ENCODE measurements at places on chromosomes 1 and 21.

DNA sequence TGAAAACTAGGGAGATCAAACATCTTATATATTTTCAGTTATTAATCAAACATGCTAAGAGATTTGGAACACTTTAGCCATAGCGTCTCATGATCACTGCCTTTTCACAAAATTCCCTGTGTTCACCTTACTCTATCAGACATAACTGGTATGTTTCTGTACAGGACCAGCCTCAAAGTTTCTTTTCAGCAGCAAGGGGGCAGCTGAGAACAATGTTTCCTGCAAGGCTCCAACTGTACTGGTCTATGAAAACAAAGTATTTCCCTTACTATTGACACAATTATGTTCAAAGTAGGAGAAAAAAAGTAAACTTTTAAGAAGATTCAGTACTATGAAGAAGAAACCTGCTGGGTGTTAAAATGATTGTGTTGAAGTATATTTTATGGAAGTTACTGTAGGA, 98.5 kb downstream of the ATF6 start:
- DNase-seq: no peak

GRCh38 chr1:63593886-63594605, 835 bp downstream of the PGM1 start:
- no peak for DNase-seq

DNA sequence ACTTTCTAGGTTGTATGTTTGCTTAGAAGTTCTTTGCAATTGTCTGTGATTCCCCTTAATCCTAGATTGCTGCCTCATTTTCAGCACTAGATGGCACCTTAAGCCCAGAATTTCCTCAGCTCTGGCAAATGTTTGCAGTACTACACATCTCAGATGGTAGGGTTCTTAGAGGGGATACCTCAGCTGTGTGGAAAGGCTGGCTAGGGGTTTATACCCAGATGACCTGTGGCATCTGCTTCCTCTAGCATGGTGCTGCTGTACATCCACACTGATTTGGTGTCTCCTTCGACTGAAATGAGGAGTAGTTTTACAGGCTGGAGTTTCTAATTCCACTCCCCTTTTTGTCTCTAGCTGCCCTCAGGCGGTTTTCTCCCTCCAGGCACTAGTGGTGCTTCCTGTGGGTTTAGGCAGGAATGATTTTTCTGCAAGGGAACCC, 23.5 kb downstream of the ASB17 start:
- peak; percentile 31 for DNase-seq

GRCh38 chr21:42974832-42975820, 764 bp downstream of the PKNOX1 start:
- peak; percentile 94 for DNase-seq

DNA sequence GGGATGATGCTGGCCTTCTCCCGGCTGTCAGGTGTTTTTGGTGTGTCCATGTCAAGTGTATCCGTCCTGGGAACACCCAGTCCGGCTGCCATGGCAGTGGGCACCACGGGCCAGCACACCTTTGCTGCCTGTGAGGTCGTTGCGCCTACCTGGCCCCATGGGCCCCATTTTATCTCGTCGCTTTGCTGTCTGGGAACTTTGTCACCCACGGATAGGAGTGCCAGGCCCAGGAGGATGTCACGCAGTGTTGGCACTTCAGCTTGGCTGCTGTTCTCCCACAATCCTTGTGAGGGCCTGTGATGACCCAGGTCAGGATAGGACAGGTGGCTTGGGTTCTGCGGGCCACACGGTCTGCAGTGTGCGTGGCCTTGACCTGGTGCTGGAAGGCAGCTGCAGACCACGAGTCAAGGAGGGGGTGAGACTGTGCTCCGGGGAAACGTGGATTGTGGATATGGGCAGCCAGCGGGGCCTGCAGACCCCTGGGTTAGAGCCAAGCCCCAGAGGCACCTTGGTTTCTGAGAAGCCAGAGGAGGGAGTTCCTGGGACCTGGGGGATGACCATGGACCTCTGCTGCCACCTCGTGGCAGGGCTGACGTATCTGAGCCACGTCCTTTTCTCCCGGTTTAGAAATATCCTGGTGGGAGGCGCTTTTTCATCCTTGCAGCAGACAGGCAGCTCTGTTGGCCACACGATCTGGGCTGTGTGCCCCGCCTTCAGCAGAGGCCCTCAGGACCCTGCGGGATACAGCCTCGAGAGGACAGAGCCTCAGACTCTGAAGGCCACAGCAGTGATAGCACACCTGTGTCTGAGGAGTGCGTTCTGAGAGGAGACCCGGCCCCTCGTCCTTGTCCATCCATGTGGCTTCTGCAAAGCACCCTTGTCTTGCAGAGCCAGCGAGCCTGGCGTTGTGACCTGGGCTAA, 161.1 kb upstream of the COL6A1 start:
- DNase-seq: peak; percentile 91

DNA sequence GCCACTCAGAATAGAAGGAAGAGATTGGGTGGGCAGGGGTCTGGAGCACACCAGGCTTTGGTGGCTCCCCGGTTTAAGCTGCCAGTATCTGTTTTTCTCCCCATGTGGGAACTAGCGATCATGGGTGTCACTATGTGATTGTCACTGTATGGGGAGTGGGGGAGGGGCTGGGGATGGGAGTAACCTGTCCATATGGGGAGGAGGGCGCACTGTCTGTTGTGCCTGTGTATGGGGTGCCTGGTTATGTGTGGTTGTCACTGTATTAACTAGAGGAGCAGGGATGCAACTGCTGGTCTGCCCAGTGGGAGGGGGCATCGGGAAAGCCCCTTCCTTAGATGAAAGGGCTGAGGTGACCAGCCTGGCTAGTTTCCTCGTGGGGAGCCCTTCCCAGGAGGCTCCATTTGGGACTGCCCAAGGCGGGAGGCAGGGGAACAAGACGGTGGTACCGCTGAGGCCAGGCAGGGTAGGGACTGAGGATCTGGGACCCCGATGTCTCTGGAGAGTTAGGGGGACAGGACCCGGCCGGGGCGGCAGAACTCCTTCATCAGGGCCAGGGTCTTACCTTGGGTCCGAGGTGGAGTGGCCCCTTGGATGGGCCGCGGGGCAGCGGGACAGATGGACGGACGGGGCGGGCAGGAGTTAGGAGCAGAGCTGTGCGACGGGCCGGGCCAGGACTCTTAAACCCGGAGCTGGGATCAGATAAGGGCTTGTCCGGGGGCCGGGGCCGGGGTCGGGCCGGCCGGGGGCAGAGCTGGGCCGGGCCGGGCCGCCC, at the start of gene KCNJ10:
TSS of gene KCNJ10 (minus strand) at position 701 of the 772 bp plus-strand sequence. CDS start 27,628 bp downstream, outside the sequence.
- no peak for DNase-seq

DNA sequence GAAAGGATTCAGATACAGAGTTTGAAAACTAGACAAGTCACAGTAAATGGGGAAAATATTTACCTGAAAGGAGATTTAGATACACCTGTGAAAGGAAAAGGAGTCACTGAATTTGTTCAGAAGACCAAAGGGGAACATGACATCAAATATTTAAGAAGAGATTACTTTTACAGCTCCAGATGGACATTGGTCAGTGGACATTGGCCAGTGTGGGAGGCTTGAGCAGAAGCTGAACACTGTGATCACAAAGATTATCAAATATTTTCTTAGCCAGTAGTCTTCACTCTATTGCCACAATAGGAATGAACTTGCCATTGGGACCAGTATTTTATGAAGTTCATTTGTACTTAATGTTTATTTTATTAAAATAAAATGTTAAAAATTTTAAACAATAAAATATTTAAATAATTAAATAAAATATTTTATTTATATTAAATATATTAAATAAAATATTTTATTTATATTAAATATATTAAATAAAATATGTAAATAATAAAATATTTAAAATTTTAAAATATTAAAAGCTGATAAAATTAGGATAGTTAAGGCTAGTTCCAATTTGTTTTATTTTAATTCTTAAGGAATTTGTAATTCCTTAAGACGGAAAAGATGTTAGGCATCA, 94.3 kb downstream of the CCDC30 start:
- DNase-seq: no peak

GRCh38 chr1:234316937-234317336, 56.3 kb upstream of the COA6 start:
- no peak for DNase-seq

GRCh38 chr1:22470227-22470626, 18.6 kb downstream of the ZBTB40 start:
- peak; percentile 53 for DNase-seq

DNA sequence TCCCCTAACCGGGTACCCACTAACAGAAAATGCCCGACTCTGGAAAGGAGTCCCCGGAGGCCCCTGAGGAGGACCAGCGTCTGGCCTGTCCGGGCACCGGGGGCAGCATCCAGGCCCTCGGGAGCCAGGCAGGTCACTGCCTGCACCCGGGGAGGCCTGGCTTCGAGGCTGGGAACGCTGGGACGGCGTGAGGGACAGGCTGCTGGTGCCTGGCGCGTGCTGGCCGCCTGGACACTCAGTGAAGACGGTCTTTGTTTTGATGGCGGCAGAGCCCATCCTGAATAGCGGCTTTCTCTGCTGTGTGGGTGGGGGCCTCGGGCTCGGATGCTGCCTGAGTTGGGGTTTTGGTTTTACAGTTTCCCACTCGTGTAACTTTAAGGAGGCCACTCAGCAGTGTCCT, 37.6 kb downstream of the PRKCZ start:
- DNase-seq: no peak

- no peak for DNase-seq
These were observed 241.1 kb upstream of the RAB4A start for GRCh38 chr1:229029879-229030235.
